ENCODE measurements at places on chromosomes 7 and 10.

DNA sequence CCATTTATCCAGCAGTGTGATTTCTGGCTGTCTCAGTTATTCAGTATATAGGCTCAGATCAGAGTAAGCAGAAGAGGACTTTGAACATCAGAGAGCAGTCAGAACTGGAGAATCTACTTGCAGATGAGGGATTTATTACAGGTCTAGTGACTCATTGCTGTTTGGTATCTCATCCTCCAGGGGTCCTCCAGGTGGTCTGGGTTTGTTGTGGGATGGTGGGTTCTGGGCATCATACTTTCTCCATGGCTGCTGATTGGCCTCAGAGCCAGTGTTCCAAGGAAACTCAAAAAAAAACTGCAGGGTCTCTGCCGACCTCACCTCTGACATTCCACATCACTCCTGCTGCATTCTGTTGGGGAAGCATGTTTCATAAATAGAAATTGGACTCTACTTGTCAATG lies 214.8 kb downstream of the CNTNAP2 start:
- no peak for DNase-seq

GRCh38 chr7:101017064-101017777 lies 2.7 kb upstream of the MUC17 start:
- DNase-seq = peak; percentile 69

DNA sequence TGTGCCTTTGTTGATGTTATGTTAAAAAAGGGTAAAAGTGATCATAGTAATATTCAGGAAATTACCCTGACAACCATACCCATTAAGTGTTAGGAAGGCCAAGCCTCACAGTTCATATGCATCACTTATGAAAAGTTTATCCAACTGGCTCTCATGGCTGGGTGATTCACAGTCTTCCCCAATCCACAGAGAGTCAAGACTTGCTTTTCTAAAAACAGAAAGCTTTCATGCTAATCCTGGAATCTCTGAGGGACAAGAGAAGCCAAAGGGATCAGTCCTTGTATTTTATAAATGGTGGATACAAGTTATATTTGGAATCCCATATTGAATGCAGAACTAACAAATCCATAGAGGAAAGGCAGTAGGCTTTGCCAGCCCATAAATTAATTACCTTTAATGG lies 218.3 kb downstream of the JAZF1 start:
- DNase-seq = no peak

- no peak for DNase-seq
Measured at GRCh38 chr10:97243836-97244235, 48.6 kb downstream of the ARHGAP19 start.

DNA sequence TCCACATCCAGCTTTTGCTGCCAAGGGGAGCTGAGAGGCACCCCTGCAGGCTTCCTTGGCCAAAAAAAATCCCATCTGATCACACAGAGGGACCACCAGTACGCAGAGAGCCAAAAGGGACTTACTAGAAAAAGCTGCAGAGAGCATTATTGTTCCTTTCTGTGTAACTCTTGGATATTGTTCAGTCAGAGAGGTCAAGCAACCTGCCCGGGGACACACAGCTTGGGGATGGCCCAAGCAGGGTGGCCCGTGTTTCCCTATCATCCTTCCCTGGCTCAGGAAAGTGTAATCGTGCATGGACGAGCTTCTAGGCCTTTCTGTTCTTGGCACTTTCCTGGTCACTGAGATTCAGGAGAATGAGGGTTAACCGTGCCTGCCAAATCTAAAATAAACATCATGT lies 84.1 kb upstream of the SH2B2 start:
- no peak for DNase-seq

GRCh38 chr7:100540073-100540723 lies 1.2 kb downstream of the AGFG2 start:
- no peak for DNase-seq

DNA sequence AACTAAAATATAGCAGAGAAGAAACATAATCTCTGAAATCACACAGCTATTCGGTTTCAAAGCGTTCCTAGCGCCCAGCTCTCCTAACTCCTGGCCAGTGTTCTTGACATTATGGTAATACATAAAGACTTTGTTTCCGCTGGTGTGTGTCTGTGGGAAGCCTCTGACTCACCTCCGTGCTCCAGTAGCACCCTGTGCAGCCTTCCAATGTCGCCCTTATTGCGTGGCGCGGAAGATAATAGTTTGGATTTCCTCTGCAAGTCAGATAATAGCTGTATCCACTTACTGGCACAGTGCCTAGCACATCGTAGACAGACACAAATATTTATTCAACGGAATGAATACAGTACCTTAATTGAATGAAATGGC lies 570 bp downstream of the BMS1 start:
- DNase-seq = peak; percentile 11

GRCh38 chr7:51144178-51144577 lies 172.4 kb downstream of the COBL start:
- DNase-seq = no peak

DNA sequence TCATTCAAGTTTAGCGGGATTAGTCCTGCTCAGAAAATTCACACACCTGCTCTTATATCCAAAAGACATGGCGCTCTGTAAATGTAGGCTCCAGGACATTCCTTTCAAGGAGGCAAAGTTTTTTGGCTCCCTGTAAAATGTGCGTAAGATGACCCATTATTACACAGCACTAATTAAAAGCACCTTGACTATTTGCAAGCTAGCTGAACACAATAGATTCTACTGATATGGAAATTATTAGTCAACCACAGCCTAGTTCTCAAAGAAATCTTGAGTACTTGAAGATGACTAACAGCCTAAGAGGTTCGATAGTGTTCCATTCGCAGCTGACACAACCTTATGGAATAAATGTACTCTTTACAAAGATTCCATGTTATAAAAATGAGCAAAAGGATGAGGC lies 175.2 kb downstream of the BMPER start:
- DNase-seq = no peak

GRCh38 chr10:69676301-69676700 lies 46.3 kb downstream of the FAM241B start:
- no peak for DNase-seq

DNA sequence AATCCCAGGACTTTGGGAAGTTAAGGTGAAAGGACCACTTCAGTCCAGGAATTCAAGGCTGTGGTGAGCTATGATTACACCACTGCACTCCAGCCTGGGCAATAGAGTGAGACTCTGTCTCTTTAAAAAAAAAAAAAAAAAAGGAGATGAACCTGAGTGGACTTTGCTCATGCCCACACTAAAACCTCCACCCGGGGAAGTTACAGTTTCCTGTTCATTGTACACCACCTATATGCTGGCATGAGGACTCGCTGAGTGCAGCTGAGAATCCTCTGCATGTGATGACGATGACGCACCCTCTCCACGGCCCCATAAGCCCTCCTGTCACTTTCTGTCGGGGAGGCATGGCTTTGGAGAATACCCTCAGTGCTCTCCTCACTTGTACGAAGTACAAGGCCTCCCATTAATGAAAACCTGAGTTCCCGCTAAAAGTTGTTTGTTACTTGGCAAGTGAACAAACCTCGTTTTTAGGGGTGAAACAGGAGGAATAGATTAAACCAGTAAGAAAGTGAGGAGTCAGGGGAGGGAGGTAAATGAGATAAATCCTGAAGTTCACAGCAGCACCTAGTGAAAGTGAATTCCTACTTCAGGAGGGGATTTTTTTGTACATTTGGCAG lies 15.9 kb downstream of the TMEM176B start:
- DNase-seq = peak; percentile 50

GRCh38 chr10:77383861-77384553 lies 253.6 kb downstream of the KCNMA1 start:
- DNase-seq = no peak

GRCh38 chr10:110425684-110426293 lies 71.9 kb upstream of the DUSP5 start:
- peak; percentile 53 for DNase-seq
